ENCODE measurements at places on chromosomes 4 and X.

GRCh38 chr4:122665161-122665929, 44.5 kb upstream of the IL21 start:
- DNase-seq = peak; percentile 40

- DNase-seq = no peak
These were observed 251.1 kb downstream of the GLUD2 start for GRCh38 chrX:121298499-121298898.

GRCh38 chr4:88616275-88617150, 24.2 kb downstream of the HERC3 start:
- peak; percentile 78 for DNase-seq

DNA sequence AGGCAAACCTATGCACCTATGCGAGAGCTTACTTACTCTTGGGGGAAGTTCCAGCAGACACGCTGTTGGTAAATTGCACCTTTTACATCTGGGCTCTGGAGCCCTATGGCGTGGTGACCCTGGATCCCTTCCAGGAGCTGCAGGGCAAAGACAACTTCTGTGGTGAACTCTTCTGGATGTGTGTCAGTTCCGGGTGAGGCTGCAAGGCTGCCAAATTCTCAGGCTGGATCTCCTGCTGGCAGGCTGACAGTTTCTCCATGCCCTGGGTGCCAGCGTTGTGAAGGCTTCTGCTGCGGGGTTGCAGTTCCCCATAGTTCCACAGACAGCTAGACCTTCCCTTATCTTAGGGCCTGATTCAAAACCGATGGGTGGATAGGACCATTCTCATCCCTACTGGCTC, 37.9 kb downstream of the RAP2C start:
- DNase-seq = no peak

DNA sequence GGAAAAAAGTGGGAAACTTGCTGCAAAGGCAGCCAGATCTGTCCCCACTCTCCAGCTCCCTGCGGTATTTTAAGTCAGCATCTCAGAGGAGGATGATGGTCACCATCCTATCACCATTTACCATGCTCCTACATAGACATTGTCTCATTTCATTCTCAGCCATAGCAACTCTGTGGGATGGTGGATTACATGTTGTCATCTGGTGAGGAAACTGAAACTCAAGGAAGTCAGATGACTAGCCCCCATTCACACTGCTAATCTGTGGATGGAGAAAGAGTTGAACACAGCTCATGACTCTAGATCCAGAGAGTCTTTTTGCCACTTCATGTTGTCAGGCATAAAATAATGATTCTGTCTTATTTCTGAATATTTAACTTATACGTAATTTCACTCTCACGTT, 323.5 kb downstream of the PTTG2 start:
- DNase-seq = peak; percentile 15

GRCh38 chrX:136598631-136599030, 49.3 kb upstream of the CD40LG start:
- DNase-seq = no peak

- peak; percentile 34 for DNase-seq
These were observed 752 bp downstream of the FRAS1 start for GRCh38 chr4:78057600-78058550.

Measured in choroid plexus epithelial cell (primary cell).